ENCODE measurements at places on chromosomes 7 and 10.
A peak's percentile ranks its signal among the peaks of the same experiment; 100 is the strongest.

GRCh38 chr10:48193556-48193955, 80.9 kb downstream of the FRMPD2 start:
- no peak for DNase-seq

- DNase-seq = no peak
Measured at GRCh38 chr7:11300241-11300640, 326.6 kb downstream of the PHF14 start.

- no peak for DNase-seq
Measured at GRCh38 chr7:36971515-36972139, 247.3 kb upstream of the AOAH start.

GRCh38 chr7:9776900-9777299, 1196.8 kb upstream of the PHF14 start:
- no peak for DNase-seq

DNA sequence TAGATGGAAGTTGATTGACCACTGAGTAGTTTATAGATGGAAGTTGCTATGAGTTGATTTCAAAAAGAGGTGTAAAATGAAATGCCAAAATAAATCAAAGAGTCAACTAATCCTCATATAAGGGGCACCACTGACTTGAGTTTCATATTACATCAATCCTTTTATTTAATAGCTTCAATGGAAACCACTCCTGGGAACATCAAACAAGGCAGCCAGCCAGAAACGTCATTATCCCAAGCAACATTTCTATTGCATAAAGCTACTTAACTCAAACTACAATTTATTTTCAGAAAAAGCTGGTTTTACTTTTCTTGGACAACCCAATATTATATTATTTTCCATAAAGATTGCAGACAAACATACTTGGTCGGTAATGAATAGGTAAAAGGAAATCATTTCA, 162.1 kb downstream of the TSPAN12 start:
- no peak for DNase-seq

DNA sequence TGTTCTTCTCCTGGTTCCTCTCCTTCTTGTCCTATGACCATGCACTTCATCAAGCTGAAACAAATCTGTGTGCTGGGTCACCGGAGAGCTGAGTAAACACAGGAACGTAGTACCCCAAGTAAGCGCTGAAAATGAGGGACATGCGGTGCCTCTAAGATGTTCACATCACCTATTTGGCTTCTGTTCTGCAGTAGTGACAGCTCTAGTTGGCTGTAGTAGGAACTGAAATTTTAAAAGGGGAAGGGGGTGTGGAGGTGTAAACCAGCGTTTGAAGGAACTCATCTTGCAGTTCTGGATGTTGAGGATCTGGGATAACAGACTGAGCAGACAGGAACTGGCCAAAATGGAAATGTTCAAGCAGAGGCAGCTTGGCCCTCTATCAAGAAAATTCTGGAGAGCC, 85.2 kb downstream of the WNT2 start:
- DNase-seq = peak; percentile 28

- no peak for DNase-seq
Measured at GRCh38 chr7:116671681-116672595, at the start of gene MET. MET (plus strand) TSS chr7:116672196; CDS start chr7:116699085, 26,889 bp downstream.

- peak; percentile 88 for DNase-seq
Measured at GRCh38 chr7:106057962-106058927, 53.9 kb downstream of the SYPL1 start.

DNA sequence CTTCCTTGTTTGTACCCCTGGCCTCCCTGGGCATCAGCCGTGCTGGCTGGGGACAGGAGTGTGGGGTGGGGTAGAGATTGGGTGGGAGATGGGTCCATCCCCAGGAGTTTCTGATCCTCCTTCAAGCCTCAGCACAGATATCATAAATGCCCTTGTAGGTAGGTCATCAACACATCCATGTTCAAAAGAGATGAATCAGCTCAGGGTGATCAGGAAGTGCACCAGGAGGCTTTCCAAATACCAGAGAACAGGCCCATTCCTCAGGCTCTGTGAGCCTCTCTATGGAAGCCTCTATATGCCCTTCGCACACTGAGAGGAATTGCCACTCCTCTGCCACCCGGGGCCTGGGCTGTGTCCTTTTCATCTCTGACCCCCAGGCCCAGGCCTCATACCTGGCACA, 31.9 kb upstream of the ADCYAP1R1 start:
- DNase-seq = no peak

DNA sequence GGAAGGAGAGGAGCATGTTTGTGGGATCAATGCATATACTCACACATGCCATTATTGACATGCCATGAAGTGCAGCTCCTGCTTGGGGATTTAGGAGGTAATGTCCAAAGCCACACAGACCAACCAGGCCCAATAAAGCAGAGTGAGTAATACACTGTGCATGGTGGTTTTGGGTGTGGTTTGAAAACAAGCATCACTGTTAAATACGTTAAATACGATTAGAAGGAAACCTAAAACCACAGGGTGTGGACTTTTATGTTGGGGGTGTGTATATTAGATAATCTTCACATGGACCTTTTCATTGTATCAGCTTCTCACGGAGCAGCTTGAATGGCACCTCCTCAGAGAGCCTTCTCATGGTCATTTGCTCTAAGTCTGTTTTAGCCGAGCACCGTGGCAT, 10.4 kb upstream of the EIF3A start:
- no peak for DNase-seq

DNA sequence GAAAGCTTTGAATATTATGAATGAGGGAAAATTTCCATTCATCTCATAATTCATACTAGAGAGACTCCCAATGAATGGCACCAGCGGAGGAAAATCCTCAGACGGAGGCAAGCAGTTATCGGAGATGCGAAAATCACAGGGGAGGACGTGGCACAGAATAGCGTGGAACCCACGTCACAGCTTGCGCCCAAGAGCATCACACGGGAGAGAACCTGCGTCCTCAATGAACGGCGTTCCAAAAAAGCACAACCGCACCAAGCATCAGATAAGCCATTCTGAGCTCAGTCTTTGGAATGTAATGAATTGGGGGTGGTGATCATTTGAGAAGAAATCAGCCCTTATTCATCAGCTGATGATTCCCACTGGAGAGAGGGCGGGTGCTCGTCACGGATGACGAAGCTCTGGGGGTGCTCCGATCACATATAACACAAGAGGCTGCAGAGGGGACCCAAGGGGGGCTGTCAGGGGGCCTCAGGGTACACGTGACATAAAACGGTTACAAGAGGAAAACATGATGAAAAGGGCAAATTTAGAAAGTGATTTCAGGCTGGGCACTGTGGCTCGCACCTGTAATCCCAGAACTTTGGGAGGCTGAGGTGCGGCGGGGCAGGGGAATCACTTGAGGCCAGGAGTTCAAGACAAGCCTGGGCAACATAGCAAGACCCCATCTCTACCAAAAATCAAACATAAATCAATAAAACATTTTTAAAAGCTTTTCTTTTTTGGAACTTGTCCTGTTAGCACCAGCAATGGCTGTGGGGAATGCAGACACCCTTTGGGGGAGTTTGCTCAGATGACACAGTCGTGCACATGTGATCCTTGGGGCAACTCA, 33.8 kb upstream of the FIS1 start:
- no peak for DNase-seq

- no peak for DNase-seq
Measured at GRCh38 chr10:49609006-49609282, 1.2 kb upstream of the SLC18A3 start.

DNA sequence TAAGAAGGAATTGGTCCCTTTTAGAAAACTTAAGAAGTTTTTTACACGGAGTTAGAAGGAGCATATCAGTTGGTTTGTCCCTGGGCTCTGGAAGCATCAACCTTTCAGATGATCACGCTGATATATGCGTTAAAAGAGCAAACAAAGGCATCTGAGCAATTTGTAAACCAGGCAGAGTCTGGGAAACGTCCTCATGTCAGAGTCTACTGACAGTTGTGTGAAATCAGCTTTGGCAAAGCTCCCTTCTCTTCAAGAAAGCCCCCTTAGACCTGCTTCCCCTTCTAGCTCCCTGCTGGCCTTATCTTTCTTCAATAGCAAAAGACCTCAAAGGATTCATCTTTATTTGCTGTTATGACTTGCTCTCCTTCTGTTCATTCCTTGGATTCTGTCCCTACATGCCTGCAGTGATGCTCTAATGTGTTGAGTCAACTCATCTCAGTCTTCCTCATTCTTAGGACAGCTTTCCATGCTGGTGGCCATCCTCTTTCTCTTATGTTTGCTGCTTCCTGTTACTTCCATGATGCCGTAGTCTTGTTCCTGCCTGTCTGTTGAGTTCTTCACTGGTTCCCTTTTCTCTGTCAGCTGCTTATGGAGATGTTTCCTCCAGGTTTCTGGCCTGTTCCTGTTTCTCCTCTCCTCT, 106.5 kb upstream of the BMPER start:
- DNase-seq = no peak

- no peak for DNase-seq
Measured at GRCh38 chr10:103551619-103552602, 58.4 kb downstream of the NEURL1 start.

GRCh38 chr7:116779931-116780330, 82.5 kb upstream of the CAPZA2 start:
- no peak for DNase-seq

- DNase-seq = no peak
Measured at GRCh38 chr10:110011681-110012080, 3.9 kb downstream of the ADD3 start.

GRCh38 chr10:78559661-78560340, 509.0 kb upstream of the ZMIZ1 start:
- DNase-seq = no peak

GRCh38 chr10:118732245-118733165, 22.3 kb downstream of the CACUL1 start:
- DNase-seq = no peak

- DNase-seq = no peak
Measured at GRCh38 chr7:38321515-38321944, 48.1 kb upstream of the TARP start.

DNA sequence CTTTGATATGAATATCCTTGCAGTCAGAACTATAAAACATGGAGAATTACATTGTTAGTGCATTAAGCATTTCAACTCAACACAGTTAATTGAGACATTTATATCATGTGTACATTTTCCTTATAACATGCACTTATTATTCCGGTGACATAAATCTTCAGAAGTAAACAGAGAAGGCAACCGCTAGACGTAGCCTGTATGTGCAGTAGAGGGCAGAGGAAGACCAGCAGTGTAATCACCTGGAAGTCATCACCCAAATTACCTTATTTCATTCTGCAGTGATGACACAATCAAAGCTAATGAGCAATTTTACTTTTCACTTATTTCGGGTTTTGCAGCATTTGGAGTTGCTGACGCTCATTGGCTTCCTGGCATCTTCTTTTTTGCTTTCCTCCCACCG, 394.6 kb downstream of the SDK1 start:
- DNase-seq = no peak

DNA sequence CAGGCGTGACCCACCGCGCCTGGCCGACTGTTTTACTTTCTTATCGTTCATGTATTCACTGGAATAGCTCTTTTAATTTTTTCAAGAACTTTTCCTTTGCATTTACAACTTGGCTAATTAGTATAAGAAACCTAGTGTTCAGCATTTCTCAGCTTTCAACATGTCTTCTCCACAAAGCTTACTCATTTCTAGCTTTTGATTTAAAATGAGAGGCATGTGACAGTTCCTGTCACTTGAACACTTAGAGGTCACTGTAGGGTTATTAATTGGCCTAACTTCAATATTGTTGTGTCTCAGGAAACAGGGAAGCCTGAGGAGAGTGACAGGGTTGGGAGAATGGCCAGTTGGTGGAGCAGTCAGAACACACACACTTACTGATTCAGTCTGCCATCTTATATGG, 125.1 kb upstream of the GPR22 start:
- DNase-seq = no peak

DNA sequence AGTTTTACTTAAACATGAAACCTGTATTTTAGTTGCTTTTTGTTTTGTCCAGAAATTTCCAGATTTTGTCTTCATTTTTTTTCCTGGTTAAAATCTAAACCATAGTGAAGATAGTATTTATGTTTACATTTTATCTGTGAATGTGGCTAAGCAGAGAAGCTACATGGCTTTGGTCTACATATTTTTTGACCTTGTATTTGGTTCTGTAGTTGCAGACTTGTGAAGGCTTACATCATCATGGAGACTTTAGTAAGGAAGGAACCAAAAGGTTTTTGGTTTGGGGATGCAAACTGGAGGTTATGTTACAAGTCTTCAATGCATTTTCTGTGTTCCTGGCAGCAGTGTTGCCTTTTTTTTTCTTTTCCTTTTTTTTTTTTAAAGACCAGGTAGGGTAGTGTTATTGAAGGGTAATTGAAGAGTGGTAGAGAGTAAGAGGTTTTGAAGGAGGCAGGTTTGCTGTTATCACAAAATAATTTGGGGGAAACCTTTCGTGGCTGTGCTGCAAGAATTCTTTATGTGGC, 30.9 kb upstream of the VDAC2 start:
- no peak for DNase-seq

DNA sequence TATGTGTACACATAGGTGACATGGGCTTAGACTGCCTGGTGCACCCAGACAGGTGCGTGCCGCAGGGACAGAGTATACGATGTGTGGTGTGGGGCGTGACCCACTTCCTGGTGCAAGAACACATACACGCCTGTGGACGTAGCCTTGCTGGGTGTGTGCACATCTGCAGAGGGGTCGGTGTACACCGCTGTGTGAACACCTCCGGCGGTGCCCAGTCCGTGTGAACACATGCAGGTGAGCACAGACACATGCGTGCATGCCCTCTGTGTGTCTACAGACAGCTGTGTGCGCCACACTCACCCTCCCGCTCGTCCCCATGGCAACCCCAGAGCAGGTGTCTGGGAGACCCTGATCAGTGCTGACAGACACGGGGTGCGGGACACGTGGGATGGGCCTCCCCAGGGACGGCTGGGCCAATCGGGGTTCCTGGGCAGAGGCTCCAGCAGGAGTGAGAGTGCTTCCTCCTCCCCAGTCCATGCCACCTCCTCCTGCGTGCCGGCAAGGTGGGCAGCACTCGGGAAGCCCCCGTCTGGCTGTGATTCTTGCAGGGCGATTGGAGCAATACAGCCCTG, 23.4 kb downstream of the ELFN1 start:
- DNase-seq = no peak

DNA sequence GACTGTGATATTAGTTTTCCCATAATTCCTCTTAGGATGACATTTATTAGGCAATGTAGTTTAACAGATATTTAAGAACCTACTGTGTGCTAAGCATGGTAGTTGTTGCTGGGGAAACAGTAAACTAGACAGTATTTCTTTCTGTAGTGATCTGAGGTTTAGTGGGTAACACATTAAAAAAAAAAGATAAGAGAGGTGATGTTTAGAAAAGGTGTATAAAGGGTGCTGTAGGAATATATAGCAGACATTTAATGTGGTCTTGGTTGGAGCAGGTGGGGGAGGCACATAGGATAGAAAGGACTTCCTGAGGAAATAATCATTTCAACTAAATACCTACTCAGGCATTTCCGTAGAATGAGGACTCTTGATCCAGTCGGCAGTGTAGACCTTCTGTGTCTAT, 11.9 kb downstream of the KIF11 start:
- DNase-seq = no peak

DNA sequence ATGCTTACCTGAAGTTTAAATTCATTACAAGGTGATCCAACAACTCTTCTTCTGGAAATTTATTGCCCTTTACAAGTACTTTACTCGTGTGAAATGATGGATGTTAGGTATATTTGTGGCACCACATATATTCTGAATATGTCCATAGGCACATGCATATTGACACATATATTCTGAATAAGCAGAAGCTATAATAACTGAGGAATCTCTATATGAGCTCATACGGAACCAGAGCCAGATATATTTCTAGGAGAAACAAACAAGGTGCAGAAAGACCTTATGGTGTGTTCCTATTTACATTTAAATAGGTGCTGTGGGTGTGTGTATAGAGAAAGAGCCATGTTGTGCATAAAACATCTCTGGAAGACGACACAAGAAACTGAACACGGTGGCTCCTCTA, 456.1 kb upstream of the NPVF start:
- DNase-seq = no peak

Measured in GM12878 (cell line).